OCI-M1 (cell line): ENCODE measurements at places on chromosomes 4 and X.

- DNase-seq: no peak
Observed at GRCh38 chr4:84684361-84684760, 101.4 kb downstream of the CDS1 start.

DNA sequence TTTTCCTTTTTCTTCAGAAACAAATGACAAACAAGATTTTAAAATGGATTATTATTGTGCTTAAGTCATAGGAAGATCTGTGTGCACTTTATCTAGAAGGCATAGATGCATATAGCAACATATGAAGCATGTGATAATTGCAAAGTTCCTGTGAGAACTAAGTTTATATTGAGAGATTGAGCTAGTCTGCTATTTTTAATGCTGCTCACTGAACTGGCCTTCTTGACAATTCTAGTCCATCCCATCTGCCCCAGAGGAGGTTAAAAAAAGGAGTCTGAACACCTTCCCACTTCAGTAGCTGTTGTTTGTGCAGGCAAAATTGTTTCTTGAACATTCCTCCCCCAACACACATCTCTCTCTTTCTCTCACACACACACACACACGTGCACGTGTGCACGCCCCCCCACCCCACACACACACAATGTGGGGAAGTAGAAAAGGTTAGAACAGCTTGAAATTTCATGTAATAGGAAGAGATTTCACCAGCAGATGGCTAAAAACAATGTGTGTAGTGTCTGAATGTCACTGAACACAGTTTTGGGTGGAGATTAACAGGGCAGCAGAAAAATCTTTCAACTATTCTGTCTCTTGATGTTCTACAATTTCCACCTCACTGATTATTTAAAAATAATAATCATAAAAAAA, 108.0 kb downstream of the GPM6A start:
- DNase-seq: no peak

DNA sequence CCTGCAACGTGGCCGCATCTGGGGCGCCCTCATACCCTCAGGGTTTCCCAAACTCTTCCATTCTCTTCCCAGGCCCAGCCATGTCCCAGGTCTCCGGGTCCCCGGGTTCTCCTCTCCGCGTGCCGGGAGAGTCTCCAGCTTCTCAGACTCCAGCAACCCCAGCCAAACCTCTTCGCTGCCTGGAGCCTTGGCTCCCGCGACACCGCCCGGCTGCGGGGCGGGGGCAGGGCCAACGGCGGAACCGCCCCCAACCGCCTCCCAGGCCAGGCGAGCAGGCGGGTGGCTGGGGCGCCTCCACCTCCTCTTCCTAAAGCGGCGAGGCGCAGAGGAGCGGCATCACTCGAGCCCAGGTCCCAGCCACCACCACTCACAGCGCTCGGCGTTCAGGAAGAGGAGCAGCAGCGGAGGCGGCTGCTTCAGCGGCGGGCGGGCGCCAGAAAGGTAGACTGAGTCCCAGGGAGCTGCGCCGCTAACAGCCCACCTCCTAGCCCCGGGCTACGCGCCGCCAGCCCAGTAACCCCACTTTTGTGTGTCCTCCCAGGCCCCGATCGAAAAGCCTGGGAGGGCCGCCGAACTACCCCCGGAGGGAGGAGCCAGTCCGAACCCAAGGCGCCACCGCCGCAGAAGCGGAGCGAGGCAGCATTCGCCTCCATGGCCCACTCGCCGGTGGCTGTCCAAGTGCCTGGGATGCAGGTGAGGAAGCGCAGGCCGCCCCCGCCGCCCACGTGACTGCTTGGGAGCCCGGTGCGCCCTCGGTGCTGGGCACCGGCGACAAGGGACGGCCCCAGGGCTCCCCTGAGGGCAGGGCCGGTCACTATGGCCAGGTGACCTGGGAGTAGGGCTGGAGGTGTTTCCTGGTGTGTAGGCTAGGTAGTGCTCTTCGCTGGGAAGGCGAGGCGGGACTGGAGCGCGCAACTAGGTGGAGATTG, at the start of gene STK26:
TSS of gene STK26 (plus strand) at position 336 of the 929 bp plus-strand sequence. CDS start at position 652, 316 bp downstream.
- DNase-seq: peak; percentile 91

DNA sequence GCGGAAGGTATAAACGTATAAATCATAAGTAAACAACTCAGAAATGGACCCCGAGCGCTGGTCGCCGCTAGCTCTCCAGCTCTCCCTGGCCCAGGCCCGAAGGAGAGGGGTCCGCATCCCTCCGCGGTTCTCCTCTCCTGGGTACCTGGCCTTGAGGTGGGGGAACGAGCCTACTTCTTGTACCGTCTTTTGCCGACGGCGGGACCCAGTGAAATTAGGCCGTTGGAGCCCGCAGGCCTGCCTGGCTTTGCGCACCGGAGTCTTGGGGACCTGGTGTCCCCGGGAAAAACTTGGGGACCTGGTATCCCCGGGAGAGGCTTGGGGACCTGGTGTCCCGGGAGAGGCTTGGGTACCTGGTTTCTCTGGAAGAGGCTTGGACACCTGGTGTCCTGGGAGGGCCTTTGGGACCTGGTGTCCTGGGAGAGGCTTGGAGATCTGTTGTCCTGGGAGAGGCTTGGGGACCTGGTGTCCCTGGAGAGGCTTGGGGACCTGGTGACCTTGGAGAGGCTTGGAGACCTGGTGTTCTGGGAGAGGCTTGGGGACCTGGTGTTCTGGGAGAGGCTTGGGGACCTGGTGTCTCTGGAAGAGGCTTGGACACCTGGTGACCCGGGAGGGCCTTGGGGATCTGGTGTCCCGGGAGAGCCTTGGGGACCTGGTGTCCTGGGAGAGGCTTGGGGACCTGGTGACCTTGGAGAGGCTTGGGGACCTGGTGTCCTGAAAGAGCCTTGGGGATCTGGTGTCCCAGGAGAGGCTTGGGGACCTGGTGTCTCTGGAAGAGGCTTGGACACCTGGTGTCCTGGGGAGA, 12.0 kb downstream of the SHOX start:
- DNase-seq: no peak

- DNase-seq: no peak
Observed at GRCh38 chr4:155984106-155984797, 30.6 kb upstream of the CTSO start.

DNA sequence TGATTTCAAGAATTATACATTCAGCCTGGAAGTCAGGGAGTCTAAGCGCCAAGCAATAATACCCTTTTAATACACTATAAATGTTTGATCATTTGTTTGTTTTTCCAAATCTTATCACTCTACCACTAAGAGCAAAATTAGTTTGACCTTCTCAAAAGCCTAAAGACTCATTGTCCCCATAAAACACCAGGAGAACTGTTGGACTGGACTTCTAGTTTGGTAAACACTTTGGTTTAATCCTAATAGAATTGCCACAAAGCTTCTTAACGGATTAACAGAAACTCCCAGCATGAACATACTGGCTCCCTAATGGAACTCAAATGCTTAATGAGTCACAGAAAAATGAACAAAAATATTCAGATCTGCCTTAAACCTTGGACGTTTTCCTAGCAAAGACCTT, 34.9 kb downstream of the SYTL5 start:
- DNase-seq: no peak

DNA sequence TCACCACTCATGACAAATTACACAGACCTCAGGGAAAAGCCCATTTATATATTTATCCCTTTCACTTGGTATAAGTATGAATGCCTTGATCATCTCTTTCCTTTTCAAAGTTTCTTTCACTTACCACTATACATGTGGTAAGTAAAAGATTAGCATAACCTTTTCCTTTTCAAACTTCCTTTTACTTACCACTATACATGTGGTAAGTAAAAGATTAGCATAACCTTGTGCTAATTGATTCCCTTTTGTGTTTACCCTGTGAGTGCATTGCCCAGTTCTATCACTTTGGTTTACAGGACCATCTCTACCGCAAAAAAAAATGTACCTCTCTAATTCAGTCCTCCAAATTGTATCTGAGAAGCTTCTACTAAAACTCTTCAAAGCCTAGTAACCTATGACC, 32.7 kb upstream of the TCEANC start:
- peak; percentile 39 for DNase-seq

DNA sequence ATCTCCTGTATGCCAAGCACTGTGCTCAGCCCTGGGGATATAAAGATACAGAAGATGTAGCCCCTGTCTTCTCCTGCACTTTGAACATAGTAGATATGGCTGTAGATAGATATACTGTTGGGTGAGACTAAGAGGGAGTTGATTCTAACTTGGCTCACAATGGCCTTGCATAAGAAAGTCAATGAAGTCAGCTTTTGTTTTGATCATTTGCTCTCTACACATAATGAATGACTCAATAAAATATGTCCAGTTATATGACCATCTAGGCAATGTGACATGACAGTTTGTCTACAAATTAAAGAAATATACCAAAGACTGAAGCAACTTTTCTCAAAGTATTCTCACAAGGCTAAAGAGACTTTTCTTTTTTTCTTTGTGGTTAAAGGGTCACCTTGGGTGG, 147.6 kb upstream of the DIPK2B start:
- DNase-seq: no peak

DNA sequence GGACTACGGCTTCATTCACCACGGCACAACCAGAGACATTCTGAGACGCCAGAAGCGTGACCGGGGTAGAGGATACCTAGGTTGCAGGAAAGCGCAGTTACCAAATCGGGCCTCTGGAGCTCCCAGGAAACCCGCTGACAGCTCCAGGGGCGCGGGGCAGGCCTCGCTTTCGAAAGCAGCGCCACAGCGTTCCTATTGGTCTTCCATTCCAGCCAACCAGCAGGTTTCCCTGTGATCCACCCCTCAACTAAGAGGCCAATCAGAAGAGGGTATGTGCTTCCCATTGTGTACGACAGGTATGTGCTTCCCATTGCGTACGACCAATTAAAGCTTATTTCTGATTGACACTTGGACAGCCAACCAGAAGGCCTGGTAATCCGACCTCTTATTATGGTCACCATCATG, 14.9 kb downstream of the SNX12 start:
- peak; percentile 92 for DNase-seq

DNA sequence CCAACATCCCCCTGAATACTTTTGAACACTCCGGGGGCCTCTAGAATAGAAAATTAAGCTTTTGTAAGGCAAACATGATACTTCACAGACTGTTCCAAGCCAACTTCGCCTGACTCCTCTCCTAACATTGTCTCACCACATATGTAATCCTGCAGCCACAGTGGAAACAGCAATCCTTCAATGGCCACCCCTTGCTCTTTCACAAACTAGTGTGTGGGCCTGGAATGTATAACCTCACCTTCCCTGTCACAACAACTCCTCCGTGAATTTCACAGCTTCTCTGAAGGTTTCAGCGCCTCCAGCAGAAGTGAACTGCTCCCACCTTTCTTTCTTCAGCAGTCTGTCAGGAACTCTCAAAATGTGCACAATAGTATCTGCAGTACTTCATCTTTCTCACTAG, 185.1 kb downstream of the ADGRL3 start:
- DNase-seq: no peak

DNA sequence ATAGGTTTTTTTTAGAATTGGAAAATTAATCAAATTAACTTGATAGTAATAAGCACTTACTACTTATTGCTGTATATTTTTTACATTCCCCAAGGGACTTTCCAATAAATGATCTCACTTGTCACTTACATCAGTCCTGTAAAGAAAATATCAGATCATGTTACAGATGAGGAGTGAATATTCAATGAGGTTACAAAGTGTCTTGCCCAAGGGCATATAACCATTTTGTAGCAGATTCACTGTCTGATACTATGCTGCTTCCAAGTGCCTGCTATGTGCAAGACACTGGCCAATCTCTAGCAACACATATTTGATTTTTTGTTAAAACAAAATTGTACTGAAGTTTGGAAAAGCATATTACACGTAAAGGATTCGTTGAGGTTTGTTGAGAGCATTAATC, 1287.7 kb downstream of the FAM133A start:
- DNase-seq: no peak

- DNase-seq: no peak
Observed at GRCh38 chr4:3421470-3421869, 20.3 kb upstream of the HGFAC start.

DNA sequence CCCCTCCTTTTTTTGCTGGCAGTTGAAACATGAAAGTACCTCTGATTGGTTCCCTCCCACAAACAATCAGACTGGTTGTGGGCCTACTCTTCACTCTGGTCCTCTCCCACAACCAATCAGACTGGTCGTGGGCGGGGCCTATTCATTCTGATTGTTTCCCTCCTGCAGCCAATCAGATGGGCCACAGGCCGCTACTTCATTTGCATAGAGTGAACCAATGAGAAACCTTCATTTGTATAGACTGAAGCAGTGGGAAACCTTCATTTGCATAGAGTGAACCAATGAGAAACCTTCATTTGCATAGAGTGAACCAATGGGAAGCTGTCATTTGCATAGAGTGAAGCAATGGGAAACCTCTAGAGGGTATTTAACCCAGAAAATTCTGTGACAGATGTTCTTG, 55.2 kb downstream of the TRMT44 start:
- no peak for DNase-seq

GRCh38 chr4:145565328-145565727, 53.9 kb upstream of the MMAA start:
- DNase-seq: no peak

DNA sequence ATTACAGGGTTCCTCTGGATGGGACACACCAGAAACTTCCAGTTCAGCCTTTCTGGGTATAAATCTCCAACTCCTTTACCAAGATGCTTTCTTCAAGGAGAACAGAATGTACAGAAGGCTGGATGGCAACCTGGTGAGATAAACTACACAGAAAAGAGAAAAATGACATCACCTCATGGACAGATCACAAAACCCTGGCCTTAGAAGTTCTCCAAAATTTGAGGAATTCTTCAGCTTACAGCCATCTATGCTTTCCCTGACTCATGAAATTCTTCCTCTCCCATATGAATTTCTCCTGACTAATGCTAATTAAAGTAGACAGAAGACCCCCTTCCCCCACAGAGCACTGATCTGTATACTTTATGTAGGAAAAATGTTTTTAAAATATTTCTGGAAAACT, 345.4 kb downstream of the STIM2 start:
- no peak for DNase-seq

DNA sequence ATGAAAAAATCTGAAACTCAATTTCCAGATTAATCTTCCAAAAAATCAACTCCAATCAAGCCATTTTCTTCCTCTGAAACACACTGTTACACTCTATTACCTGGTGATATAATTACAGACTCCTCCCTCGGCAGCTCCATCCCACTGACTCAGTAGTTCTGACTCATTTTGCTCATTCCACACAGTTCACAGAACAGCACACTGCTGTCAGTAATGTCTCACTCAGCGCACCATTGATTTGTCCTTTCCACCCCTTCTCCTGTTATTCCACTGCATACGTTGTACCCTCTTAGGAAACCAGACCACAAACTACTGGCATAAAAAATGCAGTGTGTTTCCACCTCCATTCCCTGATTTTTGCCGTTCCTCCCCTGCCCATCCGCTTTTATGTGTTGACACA, 212.7 kb downstream of the SLIT2 start:
- no peak for DNase-seq

GRCh38 chr4:149964001-149964796, 114.0 kb upstream of the DCLK2 start:
- peak; percentile 27 for DNase-seq

DNA sequence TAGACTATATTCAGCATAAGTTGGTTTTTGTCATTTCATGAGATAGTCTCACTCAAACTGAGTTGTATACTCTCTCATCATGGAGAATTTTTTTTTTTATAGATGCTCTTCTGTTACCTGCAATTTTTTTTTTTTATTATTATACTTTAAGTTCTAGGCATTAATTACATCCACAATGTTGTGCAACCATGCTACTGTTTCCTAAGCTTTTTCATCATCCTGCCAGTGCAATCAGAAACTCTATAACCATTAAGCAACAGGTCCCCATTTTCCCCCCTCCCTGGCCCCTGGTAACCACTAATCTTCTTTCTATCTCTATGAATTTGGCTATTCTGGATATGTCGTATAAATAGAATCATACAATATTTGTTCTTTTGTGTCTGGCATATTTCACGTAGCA, 321.6 kb downstream of the STIM2 start:
- DNase-seq: no peak
